ENCODE measurements at places on chromosomes 13 and 19.

DNA sequence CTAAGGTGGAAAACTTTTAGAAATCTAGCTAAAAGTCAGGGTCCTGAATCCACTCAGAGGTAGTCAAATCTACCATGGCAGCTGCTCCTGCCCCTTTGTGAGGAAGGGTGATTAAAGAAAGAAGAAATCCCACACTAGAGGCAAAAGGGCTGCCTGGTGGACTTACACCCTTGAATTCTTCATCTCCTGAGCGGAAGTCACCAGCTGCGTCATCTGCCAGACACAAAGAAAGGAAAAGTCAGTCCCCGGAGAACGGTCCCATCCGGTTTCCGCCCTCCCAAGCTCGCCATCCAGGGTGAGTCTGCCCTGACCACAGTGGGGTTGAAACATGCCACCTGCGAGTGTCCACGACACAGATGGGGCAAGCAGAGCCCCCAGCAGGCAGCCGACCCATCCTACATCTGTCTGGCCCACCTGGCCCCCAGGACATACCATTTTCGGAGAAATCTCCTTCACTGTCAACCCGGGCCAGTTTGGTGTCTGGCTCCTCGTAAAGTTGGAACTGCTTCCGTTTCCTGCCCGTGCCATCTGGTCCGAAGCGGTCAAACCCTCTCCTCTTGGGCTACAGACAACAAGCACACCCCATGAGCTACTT is 7.7 kb downstream of the AKAP8 start:
- no peak for DNase-seq

- DNase-seq: no peak
Observed at GRCh38 chr13:32147976-32148375, 116.4 kb downstream of the FRY start.

- no peak for DNase-seq
Observed at GRCh38 chr19:45805719-45806118, 9.4 kb downstream of the RSPH6A start.

DNA sequence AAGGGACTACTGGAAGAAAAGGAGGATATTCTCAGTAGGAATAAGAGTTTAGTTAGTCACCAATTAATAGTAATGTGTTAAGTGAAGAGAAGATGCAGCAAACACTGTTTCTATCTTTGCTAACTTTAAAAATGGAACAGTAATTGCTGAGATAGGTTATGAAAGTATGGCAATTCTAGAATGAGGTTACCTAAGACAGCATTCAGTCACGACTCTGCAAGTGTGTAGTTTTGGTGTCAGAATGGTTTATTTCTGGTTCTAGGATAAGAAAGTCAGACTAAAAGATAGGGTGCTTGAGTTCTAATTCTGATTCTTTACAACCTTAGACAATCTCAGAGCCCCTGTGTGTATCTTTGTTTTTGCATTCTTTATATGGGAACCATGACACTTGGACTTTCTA is 138.1 kb downstream of the POU4F1 start:
- DNase-seq: no peak

DNA sequence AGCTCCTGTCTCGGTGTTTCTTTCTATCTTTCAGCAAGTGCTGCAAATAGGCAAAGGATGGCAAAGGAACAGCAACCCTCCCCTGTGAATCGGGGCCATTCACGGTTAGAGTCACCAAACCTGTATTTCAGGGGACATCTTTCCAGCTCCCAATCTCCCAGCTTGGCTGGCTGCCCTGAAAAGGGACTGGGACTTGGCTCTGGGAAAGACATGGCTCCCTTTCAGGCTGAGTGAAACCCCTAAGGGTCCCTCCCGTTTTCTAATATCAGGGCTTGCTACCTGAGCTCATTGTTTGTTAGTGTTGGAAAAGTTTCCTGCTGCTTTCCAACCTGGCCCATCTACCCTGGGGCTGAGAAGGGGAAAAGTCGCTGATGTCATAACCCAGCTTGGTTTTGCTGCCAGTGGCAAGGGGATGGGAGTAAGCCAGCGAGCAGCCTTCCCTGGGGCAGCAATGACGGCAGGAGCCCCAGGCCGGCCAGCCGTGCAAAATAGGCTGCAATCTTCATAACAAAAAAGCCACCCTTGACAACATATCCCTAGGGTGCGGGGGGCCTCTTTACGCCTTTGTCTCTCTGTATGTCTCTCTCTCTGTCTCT is 29.9 kb downstream of the SERP2 start:
- DNase-seq: no peak

GRCh38 chr13:104832231-104832630 is 1703.2 kb downstream of the EFNB2 start:
- no peak for DNase-seq

GRCh38 chr19:58536852-58537798 is 6.7 kb upstream of the TRIM28 start:
- DNase-seq: no peak

DNA sequence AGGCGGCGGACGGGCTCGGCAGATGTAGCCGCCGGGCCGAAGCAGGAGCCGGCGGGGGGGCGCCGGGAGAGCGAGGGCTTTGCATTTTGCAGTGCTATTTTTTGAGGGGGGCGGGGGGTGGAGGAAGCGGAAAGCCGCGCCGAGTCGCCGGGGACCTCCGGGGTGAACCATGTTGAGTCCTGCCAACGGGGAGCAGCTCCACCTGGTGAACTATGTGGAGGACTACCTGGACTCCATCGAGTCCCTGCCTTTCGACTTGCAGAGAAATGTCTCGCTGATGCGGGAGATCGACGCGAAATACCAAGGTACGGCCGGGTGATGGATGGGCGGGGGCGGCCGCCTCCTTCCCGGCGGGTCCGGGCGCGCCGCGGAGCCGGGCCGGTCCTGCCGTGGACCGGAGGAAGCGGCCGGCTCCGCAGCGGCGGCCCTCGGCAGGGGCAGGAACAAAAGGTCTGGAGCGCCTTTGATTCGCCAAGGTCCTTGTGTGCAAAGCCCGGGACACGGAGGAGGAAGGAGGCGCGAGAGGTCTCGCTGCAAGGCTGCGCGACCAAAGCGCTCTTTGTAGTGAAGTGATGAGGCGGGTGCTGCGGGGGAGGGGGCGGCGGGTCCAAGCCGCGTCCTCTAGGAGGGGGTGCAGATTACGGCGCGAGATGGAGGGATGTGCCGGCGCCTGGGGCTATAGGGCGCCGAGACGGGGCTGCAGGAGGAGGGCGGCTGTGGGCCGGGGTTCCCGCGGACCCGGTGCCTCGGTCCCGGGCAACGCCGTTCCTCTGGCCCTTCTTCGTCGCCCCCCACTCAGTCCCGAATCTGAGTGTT is 689 bp downstream of the ING1 start:
- DNase-seq: no peak

GRCh38 chr19:44580366-44580895 is 32.9 kb upstream of the IGSF23 start:
- no peak for DNase-seq

- DNase-seq: no peak
Observed at GRCh38 chr13:99992949-99993351, 11.4 kb downstream of the ZIC2 start.

DNA sequence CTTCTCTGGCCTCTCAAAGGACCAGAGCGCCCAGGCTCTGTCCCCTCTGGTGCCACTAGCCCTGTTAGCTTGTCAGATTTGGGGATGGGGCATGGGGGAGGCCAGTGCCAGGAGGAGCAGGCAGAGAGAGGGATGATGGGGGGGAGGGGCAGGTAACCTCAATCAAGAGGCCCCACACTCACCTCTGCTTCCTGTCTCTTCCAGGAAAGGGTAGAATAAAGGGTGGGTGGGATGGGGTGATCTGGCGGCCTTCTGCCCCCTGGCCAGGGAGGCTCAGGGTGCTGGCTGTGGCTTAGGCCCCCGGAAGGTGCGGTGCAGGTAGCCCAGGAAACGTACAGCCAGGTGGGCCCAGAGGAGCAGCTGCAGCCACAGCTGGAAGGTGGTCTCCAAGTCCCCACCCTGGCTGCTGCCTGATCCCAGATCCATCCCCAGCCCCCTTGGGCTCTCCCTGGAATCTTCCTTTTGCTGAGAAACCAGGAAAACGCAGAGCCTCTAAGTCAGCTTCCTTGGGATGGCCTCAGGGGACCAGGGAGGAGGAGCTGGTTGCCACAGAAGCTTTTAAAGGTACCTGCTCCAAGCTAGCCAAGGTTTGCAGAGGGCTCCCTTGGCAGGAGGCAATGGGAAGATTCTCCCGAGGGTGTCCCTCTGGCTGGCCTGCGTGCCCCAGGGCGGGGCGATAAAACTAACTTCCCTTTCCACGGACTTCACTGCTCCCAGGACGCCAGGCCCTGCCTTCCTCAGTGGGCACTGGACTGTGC is 5.3 kb downstream of the PRKACA start:
- no peak for DNase-seq

GRCh38 chr19:49614096-49614833 is 23.3 kb downstream of the PRR12 start:
- no peak for DNase-seq

DNA sequence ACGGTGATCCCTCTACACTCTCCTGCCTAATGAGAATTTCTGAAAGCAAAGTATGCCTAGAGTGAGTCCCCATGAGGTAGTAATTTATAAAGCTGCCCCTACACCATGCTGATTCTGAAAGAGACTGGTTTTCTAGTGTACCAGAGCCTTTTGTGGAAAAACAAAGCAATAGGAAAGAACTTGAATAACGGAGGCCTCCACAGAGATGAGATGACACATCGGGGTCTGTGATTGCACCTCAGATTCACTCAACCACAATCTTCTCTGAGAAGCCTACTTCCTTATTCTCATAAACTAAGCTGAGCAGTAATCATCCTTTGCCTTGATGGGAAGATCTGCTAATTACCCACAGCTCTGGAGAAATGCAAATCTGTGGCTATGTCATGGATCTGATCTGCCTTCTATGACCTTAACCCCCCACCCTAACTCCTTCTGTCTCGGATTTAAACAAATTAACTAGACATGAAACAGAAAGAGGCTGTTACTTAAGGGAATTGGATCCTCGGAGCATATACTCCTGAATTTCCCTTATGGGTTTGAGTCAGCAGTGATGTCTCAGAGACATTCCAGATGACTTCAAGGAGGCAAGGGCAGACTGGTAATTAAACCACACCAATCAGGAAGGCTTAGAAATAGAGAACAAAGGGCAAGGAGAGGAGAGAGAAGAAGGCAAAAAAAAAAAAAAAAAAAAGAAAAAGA is 128.0 kb downstream of the DCT start:
- DNase-seq: no peak

- no peak for DNase-seq
Observed at GRCh38 chr19:39508629-39509028, 6.3 kb upstream of the SELENOV start.

GRCh38 chr13:112849500-112849899 is 119.5 kb upstream of the MCF2L start:
- no peak for DNase-seq

- DNase-seq: no peak
Observed at GRCh38 chr13:67069117-67069767, 160.9 kb downstream of the PCDH9 start.

All from vagina (tissue), 2 donors.